ENCODE measurements at places on chromosomes 2 and 18.
A peak's percentile ranks its signal among the peaks of the same experiment; 100 is the strongest.

DNA sequence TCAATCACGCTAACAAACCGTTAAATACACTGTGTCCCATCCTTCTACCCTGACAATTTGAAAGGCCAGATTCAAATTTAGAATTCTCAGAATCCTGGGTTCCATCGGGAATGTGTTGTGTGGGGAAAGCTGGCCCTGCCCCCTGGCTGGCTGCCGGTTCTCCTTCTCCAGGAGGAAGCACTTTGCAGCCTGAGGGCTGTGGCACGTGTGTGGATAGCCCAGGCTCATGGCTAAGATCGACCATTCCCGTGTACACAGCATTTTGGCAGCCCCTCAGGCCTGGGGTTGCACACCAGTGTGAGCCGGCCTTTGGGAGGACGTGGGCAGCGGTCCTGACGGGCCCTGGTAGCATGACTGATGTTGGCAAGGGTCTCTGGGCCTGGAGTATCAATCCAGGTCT is 51.0 kb upstream of the ROCK2 start:
- no peak for DNase-seq

GRCh38 chr18:45316127-45316526 is 299.1 kb upstream of the SLC14A2 start:
- no peak for DNase-seq

DNA sequence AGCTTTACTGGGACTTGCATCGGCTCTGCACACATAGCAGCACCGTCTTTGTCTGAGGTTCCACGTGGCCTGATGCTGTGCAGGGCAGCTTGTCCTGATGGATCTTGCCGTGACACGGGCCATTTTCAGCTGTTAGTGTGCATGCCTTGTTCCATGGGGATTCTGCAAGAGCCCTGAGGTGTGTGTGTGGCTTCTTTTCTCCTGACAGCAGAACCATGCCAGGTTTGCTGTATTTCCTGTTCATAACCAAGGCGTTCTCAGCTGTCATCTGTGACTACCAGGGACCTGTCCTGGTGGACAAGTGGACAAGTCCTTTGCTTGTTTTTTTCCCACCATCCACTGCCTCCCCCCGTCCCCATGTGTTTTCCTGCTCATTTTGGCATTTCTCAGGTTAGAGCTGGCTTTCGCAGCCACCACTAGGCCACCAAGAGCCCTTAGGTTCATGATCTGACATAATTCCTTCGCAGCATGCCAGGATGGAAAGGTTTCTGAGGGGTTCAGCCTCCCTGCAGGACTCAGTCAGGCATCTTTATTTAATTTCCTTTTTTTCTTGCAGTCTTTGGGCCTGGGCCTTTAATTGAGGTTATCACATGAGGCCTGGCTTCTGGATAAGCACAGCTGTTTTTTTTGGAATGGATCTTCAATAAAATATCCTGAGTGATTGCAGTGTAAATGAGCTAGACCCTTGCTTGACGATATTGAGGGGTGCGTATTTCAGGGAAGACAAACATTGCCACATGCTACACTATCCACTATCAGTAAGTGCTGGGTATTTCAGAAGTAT is 139.4 kb downstream of the NCK2 start:
- no peak for DNase-seq

GRCh38 chr2:101152272-101153076 is 1.3 kb upstream of the TBC1D8 start:
- DNase-seq: peak; percentile 9

GRCh38 chr18:79400091-79400590 is 4.4 kb downstream of the NFATC1 start:
- no peak for DNase-seq

GRCh38 chr2:199682001-199682400 is 169.0 kb downstream of the FTCDNL1 start:
- no peak for DNase-seq

- no peak for DNase-seq
These were observed 3.4 kb downstream of the SERPINB2 start for GRCh38 chr18:63890950-63891304.

DNA sequence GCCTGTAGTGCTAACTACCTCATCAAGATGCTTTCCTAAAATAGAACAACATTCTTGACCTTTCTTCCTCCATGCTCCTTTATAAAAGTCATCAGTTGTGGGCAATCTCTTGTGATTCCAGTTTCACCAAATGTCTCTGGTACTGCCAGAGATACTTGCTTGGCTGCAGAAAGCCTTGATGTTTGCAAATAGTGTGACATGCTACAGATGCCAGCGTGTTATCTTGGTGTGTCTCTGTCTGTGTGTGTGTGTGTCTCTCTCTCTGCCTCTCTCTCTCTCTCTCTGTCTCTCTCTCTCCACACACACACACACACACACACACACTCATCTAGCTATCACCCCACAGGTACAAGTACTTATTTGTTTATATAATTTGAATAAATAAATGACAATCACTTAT is 146.9 kb downstream of the CCDC102B start:
- no peak for DNase-seq

GRCh38 chr2:130847776-130848525 is 11.2 kb downstream of the ARHGEF4 start:
- DNase-seq: no peak

DNA sequence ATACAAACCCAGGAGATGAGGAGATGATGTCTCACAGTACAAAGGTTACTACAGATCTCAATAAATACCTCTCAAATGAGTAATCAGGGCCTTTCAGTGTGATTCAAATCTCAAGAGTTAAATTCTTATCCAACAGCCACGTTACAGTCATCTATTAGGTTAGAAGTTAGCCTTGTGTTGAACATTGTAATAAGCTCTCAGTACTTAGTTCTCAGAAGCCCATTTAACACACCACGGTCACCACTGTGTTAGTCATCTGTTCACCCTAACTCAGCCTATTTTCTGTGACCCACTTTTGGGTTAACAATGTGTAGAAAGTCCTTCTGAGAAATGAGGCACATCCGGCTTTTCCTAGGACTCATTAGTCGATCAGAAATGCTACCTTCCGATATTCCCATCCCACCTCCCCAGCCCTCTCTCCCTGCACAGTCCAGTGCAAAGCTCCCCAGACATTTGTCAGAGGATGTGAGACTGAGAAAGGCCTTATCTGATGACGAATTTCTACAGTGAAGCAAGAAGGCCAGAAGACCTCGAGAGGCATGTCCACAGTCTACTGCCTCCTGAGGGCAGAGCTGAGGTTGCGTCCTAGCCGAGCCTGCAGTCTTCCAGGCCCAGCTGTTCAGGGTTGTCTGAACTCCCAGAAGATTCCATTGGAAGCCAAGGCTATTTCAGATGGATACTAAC is 92.6 kb downstream of the ACTR2 start:
- no peak for DNase-seq

DNA sequence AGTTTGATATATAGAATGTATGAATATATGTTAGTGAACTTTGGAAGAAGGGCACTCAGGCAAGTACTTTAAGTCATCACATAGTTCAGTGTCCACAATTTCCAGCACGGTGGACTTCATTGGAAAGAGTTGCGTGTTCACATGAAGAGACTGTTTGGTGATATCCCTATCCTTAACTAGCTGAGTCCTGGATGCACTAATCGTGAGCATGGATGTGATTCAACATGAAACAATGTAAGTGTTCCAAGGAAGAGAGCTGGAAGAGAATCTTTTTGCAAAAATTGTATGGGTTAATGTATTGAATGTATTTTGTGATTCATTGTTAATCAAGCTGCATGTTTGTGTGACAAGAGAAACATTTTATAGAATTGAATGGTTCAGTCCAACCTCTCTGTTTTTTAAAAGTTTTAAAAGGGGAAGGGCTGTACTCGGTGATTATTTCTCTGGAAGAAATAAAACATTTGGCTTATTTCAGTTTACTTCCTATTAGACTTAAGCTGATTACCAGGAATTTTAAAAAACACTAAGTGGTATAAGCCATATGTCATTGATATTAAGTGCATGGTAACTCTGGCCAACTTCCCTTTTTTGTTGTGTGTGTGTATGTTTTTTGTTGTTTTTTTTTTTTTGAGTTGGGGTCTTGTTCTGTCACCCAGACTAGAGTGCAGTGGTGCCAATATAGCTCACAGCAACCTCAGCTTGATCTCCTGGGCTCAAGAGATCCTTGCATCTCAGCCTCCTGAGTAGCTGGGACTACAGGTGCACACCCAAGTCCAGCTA is 8.6 kb downstream of the XRCC5 start:
- no peak for DNase-seq

- no peak for DNase-seq
These were observed 120.2 kb downstream of the SLC4A3 start for GRCh38 chr2:219747637-219748036.

GRCh38 chr18:75477900-75478299 is 50.4 kb upstream of the SMIM21 start:
- no peak for DNase-seq

GRCh38 chr2:88448248-88448647 is 4.2 kb downstream of the FOXI3 start:
- no peak for DNase-seq

- DNase-seq: no peak
These were observed 2.8 kb downstream of the KCNIP3 start for GRCh38 chr2:95299961-95300360.

- no peak for DNase-seq
These were observed 12.3 kb downstream of the LIMS2 start for GRCh38 chr2:127662937-127663565.

DNA sequence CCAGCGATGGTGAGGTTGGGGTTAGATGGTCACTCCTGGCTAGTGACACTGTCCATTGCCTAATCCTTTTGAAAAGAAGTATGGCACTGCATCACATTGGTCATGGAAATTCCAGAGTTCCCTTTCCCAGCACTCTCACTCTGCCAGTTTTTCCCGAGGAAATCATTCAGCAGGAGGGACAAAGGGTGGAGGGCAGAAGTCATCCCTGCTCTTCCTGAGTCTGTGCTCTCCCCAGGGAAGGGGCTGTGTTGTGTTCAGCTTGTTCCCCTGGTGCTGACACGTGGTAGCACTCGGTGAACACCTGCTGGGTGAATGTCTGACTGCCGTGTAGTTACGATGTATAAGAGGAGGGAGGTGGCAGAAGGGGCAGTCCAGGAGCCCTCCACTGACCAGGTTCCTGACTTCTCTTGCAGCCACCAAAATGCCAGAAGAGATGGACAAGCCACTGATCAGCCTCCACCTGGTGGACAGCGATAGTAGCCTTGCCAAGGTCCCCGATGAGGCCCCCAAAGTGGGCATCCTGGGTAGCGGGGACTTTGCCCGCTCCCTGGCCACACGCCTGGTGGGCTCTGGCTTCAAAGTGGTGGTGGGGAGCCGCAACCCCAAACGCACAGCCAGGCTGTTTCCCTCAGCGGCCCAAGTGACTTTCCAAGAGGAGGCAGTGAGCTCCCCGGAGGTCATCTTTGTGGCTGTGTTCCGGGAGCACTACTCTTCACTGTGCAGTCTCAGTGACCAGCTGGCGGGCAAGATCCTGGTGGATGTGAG is 21.6 kb downstream of the STEAP3 start:
- DNase-seq: no peak

DNA sequence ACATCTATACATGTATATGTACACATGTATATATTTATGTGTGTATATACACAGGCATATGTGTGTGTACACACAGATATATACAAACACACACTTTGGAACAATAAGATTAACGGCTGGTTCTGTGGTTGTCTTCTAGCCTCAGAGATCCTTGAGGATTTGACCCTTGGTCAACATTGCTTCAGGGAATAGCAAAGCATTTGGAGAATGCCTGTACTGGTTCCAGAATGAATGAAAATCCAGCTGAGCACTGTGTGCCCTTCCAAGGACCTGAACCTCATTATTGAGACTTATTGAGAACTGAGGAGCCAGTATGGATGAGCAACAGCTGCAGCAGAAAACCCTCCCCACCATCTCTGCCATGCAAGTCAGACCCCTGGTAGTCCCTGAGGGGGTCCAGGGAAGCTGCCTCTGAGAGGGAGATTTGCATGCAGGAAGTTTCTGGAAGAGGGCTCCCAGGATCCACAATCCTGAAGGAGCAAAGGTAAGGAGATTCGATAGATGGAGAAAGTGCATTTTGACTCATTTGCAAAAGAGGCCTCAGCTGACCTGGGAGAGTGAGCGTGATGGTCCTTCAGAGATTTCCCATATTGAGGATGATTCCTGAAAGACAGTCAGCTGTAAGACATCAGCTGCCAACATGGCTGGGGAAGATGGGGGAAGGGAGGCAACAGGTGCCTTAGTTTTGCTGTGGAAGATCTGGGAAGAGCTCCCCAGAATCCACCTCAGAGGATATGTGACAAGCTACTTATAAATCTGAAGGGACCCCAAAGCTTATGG is 166.6 kb upstream of the NCKAP5 start:
- DNase-seq: no peak

- DNase-seq: no peak
These were observed 8.2 kb downstream of the ARHGAP25 start for GRCh38 chr2:68742626-68743415.

DNA sequence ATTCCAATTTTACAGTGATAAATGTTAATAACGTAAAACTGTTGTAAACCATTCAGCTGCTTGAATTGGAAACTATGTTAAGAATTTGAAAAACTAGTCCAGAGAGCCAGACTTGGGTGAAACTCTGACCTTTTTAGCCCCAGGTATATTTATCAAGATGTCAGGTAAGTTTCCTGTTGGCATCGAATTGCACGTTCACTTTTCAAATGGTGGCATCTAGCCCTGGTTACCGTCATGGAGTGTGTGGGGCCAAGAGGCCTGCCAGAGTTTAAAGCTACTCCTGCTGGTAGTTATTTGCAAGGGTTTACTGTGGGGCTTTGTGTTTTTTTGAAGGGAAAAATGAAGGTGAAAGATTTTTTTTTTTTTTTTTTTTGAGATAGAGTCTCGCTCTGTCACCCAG is 109.9 kb downstream of the WDSUB1 start:
- DNase-seq: no peak

DNA sequence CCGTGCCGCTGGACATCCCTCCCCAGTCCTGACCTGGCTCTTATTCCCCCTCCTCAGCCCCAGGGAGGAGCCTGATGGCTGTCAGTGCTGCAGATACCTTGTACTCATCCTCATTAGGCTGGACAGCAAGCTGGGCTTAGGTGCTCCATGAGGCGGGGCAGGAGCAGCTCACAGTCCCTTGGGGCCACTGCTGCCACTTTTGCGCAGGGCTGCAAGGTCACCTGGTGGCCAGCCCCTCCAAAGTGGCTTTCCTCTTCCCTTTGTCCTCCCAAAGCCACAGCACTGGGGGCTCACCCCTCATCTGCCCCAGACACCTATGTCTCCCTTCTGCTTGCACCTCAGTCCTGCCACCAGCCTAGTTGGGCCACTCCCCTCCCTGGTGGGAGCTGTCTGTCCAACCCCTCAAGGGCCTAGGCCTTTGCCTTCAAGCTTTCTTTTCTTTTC is 60.8 kb downstream of the FAM168B start:
- no peak for DNase-seq

GRCh38 chr18:68418881-68419280 is 296.0 kb downstream of the TMX3 start:
- no peak for DNase-seq

DNA sequence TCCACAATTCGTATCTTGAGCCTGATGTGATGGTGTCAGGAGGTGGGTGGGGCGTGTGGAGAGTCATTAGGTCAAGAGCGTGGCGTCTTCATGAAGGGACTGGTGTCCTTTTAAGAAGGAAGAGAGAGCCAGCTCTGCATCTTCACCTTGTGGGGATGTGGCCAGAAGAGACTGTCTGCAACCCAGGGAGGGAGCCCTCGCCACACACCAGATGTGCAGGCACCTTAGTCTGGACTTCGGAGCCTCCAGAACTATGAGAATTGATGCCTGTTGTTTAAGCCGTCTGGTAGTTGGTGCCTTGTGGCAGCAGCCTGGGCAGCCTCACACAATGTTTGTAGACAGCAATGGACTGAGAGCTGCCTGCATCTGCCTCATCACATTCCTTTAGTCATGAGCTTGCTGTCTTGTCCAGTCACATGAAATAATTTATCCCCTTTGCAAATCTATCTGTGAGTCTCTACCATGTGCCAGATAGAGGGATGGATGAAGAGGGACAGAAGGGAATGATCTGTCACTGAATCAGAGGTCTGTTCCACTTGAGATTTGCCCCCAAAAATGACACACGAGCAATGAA is 61.0 kb downstream of the MYT1L start:
- DNase-seq: no peak
